Right kidney (tissue), 9 donors: ENCODE measurements at places on chromosomes 16 and 17.
A peak's percentile ranks its signal among the peaks of the same experiment; 100 is the strongest.

- no peak for DNase-seq
Measured at GRCh38 chr16:79451196-79451816, 149.2 kb downstream of the MAF start.

DNA sequence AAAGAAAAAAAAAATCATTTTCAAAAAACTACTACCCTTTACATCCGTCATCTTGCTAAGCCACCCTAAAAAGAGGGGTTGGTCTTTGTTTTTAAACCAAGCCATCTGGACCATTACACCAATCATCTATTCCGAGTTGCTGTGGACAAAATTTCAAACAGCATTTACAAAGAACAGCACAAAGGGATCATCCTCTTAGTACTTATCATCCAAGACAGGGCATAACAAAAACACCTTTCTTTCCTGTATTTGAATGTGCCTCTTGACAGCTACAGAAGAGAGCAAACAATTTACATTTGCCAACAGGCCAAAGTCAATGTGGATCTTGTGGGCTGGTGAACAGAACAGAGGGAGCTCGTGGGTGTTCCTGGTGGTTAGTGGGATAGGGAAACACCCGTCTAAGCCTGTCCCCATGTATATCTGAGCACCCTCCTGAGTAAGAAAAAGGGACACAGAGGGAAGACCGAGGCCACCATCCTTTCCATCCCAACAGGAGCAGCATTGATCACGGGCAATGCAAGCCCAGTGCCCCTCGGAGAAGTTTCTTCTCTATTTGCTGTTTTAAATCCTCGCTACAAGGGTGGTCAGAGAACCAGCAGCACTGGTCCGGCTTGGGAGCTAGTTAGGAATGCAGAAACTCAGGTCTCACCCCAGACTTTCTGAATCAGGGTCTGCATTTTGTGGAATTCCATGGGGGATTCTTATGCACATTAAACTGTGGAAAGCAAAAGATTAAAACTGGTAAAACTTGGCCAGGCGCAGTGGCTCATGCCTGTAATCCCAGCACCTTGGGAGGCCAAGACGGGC, 1.9 kb downstream of the SLC39A11 start:
- no peak for DNase-seq

DNA sequence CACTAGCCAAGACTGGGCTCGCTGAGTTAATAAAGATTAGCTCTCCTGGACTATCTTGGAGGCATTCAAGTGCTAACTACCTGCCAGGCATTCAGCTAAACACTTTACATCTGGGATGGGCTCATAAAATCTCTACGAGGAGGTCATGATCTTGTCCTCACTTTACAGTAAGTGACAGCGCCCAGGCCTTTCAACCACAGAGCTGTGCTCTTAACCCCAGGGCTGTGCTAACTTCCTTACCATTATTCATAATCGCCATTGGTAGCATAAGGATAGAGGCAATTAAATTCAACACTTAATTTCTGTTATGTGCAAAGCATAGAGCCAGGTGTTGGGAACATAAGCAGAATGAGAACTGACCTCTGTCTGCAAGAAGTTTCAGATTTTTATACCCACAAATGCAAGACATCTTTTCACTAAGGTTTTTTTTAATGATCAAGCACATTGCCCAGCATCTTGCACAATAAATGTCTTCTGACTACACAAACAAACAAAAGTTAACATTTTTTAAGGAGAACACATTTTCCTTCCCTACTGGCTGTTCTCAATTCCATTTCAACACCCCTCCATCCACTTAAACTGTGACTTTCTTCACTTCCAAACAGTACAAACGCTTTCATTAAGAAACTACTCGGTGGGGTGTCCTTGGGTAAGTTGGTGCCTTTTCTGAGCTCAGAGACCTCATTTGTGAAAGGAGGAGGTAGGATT, 172.3 kb downstream of the C16orf78 start:
- DNase-seq, result no peak

DNA sequence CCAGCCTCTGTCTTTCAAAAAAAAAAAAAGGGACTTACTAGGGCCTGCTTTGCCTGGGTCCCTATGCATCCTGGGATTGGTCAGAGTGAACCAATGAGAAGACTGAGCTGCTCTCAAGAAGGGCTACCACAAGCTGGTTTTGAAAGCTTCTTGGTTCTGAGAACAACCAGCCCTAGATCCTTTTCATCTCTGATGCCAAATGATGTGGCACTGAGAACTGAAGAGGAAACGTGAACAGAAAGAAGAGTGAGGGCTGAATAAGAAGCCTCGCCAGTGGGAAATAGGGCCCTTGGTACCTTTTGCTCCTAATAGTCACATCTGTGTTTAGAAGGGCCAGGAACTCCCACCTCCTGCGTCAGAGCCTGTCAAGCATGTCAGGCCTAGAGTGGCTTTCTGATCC, 10.7 kb downstream of the TACO1 start:
- no peak for DNase-seq

- DNase-seq, result no peak
Measured at GRCh38 chr17:40607641-40608040, 40.0 kb downstream of the SMARCE1 start.

DNA sequence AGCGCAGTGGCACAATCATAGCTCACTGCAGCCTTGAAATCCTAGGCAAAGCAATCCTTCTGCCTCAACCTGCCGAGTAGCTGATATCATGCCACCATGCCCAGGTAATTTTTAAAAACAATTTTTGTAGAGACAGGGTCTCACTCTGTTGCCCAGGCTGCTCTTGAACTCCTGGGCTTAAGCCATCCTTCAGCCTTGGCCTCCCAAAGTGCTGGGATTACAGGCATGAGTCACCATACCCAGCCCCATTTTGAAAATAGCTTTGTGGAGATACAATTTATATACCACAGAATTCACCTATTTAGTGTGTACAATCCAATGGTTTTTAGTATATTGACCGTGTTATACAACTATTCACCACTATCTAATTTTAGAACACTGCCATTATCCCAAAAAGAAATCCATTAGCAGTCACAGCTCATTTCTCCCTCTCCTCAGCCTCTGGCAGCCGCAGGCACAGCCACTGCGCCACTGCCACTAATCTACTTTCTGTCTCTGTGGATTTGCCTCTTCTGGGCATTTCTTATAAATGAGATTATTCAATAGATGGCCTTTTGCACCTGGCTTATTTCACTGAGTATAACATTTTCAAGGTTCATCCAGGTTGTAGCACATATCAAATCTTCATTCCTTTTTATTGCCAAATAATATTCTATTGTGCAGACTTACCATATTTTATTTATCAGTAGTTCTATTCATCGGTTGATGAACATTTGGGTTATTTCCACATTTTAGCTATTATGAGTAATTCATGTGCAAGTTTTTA, 6.5 kb downstream of the RNF157 start:
- no peak for DNase-seq

GRCh38 chr16:1789643-1790045, 3.9 kb downstream of the IGFALS start:
- no peak for DNase-seq

DNA sequence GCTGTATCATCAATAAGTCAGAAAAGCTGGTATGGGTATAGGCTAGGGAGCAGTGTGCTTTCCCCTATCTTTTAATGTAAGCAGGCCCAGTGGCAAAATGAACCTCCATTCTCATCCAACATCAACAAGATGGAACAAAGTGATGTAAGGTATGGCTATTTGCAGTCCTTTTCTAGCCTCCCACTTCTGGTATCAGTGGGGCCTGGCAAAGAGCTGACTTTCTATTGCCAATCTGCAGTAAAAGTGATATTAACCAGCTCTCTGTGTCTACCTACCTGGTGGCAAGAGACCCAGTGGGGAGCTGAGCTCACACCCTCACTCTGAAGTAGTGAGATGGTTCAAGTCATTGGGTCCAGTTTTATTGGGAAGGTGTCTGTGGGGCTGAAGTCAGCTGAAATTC, 1492.6 kb downstream of the CDH11 start:
- DNase-seq, result no peak

DNA sequence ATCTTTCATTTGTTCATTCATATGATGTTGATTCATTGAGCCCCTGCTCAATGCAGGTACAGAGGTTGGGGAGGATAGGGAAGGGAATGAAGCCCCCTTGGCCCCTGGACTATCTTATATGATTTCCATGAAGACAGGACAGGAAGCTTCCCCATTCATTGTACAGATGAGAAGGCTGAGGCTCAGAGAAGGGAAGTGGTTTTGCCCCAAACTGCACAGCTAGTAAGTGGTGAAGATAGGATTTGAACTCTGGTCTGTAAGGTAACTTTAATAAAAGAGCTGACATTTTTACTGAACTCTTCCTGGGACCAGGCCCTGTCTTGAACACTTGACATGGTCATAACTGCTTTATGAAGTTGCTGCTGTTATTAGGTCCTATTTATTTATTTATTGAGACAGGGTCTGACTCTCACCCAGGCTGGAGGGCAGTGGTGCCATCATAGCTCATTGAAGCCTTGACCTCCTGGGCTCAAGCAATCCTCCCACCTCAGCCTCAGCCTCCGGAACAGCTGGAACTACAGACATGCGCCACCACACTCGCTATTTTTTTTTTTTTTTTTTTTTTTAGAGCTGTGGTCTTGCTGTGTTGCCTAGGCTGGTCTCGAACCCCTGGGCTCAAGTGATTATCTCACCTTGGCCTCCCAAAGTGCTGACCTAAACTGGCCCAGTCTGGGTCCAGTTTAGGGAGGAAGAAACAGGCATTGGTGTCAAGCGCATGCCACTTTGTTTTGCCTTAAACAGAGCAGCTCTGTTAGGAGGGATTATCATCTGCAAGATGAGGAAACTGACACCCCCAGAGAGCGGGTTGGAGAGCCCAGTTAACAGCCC, 5.0 kb downstream of the CTF1 start:
- DNase-seq, result no peak

- DNase-seq, result no peak
Measured at GRCh38 chr16:12519986-12520385, 283.7 kb downstream of the CPPED1 start.

GRCh38 chr16:25177831-25178688, 38.7 kb upstream of the AQP8 start:
- no peak for DNase-seq

- peak; percentile 5 for DNase-seq
Measured at GRCh38 chr16:49276646-49277385, 4.8 kb downstream of the CBLN1 start.

DNA sequence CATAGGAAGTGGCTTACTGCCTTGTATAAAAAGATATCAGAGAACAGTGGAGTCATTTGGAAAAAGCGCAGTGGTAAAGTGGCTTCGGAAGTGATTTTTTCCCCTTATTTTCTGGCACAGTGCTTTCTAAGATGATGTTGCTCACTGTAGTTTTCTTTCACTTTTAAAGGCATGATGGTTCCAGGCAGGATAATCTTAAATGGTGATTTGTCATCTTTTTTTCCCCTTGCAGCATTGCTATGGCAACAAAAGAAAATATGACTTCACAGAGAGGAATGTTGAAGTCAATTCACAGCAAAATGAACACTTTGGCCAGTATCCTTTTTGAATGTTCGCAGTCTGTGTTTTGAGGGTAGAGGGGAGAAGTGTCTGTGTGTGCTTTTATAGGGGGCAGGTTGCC, 42.5 kb downstream of the GOSR1 start:
- DNase-seq, result no peak

DNA sequence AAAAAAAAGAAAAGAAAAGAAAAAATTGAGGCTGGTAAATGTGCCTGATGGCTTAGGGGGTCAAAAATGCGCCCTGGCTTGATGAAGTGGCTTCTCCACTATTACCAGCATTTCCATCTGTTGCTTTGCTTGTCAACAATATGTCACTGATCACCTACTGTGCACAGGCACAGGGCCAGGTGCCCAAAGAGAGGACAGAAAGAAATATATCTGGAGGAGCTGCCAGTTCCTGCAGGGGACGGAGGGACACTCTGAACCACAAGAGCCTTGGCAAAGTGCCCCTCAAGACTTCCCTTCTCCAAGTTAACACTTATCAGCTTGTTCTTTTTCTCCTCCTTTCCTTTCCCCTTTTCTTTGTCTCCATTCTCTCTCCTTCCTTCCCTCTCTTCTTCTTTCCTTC, 34.7 kb downstream of the GINS3 start:
- no peak for DNase-seq

GRCh38 chr16:73062743-73063733, 15.1 kb upstream of the ZFHX3 start:
- DNase-seq, result peak; percentile 80

DNA sequence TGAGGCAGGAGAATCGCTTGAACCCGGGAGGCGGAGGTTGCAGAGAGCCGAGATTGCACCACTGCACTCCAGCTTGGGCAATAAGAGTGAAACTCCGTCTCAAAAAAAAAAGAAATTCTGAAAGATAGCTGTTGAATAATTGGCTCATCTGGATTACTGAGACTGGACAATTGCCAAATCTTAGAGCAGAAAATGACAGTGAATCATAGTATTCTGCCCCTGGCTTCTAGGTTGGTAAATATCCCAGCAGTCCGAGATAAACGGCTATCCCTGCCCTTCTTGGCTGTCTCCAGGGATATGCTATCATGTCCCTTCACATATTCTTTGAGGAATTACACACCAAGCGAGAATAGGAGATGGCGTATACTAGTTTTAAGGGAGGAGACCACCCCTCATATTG, 35.5 kb upstream of the METTL16 start:
- DNase-seq, result no peak
